ENCODE measurements at places on chromosomes 13 and 19.

DNA sequence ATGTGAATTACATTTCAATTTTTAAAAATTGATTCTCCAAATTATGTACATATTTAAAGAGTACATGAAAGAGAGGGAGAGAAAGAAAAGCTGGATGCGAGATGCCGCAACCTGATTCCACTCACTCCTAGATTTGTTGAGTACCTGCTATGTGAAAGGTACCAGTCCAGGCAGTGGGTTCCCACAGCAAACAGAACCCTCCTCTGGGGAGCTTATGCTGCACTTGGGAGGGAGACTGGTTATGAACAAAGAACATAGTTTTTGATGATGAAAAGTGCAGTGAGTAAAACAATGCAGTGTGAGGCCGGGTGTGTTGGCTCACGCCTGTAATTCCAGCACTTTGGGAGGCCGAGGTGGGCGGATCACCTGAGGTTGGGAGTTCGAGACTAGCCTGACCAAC, 43.4 kb downstream of the ACTN4 start:
- DNase-seq, result no peak

GRCh38 chr13:48571126-48571913, 38.4 kb upstream of the RCBTB2 start:
- DNase-seq, result no peak

DNA sequence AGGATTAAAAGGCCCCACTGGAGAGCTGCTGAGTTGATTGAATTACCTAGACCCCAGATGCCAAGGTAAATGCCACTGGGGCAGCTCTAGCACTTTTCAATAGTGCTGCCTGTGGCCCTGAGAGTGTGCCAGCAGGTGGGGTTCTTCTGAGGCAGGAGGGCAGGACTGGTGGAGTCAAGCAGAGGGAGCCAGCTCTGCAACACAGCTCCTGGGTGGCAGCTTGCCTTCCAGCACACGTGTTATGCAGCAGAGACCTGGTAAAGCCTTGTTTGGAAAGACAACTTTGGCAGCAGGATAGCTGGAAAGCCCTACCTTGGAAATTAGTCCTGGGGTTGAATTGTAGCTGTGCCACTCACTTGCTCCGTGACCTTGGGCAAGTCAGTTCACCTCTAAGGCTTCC, 306.6 kb downstream of the ATP8A2 start:
- no peak for DNase-seq

DNA sequence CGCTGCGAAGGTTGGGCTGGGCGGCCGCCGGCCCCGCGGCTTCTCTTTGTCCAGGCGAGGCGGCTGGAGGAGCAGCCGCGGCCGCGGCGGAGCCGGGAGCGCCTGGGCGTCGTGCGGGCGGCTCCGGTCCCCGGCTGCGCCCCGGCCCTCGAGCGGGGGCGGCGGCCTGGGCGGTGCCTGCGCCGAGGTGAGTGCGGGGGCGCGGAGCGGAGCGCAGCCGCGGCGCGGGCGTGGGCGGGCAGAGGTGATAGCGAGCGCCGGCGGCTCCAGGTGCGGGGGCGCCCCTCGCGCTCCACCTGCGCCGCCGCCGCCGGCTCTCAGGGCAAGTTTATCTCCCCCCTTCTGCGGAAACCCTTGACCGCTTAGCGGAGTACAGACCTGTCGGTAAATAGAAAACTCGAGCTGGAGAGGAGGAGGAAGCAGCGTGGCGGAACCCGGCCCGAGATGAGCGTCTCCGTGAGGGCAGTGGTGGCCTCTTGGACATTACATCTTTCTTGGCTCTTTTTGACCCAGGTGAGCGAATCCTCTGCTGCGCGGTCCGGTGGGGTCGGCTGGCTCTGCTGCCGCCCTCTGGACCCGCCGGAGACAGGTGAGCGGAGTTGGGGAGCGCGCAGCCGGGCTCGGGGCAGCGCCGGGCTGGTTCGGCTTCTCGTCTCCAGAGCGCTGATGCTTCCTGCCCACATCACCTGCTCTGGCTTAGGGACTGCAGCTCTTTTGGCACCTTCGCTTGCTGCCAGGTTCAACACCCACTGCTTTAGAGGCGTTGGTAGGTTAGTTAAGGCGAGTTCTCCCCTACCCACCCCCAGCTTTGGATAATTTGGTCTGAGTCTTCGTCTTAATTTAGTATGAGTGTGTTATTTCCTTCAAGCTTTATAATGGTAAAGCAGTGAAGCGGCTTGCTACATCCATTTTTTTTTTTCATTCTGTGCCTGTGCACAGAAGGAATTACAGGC, at the start of gene MTUS2:
TSS of gene MTUS2 (plus strand) at position 241 of the 953 bp plus-strand sequence.
- no peak for DNase-seq

DNA sequence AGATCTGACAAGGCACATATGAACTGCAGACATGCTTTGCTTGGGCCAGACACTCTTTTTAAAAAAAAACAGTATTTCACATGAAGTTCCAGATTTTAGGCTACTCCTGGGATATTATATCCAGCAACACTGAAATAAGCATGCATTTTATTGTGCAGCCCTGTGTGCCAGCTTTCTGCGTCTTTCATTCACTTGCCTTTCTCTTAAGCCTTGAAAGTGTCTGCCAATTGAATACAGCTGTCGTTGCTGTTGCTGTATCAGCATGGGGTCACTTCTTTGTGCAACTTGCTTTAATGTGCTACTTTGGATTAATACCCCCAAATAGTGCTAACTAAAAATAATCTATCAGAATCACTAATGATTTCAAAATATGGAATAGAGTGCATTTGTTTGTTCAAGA, 657.8 kb downstream of the SLITRK6 start:
- DNase-seq, result no peak

DNA sequence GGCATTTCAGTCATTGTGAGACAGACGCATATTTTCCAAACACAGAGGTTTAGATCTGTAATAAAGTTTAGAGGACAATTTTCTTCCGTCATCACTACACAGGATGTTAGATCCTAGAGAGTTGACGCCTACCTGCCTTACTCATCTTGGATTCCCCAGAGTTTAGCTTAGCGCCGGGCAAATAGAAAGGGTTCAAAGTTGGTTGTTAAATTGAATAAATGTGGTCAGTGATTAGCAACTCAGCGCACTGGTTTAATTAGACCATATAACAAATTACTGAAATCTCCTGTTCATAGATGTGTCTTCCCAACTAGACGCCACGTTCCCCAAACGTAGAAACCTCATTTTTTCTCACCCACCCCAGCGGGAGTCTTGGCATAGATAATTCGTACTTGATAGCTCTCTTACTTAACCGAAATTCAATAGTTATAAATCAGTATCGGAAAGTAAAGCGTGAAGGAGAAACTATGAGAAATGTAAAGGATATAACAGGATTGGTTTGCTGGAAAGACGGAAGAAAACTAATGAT, 726 bp upstream of the UFM1 start:
- DNase-seq, result no peak

- no peak for DNase-seq
Observed at GRCh38 chr19:3047496-3048189, 14.7 kb downstream of the TLE5 start.

- DNase-seq, result no peak
Observed at GRCh38 chr19:29793116-29793727, 18.6 kb upstream of the CCNE1 start.

GRCh38 chr13:101204270-101205020, 211.9 kb downstream of the NALCN start:
- no peak for DNase-seq

- DNase-seq, result no peak
Observed at GRCh38 chr13:36288794-36289391, 8.7 kb downstream of the CCDC169 start.

DNA sequence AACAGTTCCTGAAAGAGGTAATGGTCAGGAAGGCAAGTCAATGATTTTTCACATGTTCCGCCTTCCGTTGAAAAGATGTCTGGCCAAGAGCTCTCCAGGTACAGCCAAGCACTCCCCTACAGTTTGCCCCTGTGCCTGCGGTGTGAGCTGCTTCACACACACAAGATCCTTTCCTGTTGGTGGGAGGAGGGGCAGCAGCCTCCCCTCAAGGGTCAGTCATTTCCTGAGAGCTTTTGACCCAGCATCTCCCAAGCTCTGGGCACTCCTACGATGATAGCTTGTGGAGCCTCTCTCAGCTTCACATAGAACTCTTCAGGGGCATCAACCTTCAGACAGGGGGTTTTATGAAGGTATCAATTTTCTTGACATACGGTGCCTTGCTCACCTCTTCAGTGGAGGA, 86.9 kb downstream of the DOCK9 start:
- peak; percentile 57 for DNase-seq

DNA sequence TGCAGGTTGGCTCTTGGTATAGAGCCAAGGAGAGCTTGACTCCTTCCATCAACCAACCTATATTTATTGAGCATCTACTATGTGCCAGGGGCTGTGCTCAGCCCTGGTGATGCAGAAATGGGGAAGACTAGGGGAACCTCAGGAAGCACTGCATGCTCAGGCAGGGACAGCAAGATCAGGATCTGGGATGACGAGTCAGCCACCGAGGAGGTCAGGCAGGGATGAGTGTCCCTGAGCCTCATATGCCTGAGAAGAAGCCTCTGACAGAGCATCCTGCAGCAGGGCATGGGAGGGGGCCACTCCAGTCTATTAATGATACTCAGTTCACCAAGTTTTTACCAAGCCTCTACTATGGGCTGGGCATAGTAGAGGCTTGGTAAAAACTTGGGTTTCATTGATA, 158.1 kb downstream of the KATNAL1 start:
- DNase-seq, result no peak

- DNase-seq, result peak; percentile 49
Observed at GRCh38 chr19:41575998-41576397, at the start of gene CEACAM21. Gene CEACAM21 (plus strand): TSS chr19:41576166. CDS start chr19:41576275, 109 bp downstream.

DNA sequence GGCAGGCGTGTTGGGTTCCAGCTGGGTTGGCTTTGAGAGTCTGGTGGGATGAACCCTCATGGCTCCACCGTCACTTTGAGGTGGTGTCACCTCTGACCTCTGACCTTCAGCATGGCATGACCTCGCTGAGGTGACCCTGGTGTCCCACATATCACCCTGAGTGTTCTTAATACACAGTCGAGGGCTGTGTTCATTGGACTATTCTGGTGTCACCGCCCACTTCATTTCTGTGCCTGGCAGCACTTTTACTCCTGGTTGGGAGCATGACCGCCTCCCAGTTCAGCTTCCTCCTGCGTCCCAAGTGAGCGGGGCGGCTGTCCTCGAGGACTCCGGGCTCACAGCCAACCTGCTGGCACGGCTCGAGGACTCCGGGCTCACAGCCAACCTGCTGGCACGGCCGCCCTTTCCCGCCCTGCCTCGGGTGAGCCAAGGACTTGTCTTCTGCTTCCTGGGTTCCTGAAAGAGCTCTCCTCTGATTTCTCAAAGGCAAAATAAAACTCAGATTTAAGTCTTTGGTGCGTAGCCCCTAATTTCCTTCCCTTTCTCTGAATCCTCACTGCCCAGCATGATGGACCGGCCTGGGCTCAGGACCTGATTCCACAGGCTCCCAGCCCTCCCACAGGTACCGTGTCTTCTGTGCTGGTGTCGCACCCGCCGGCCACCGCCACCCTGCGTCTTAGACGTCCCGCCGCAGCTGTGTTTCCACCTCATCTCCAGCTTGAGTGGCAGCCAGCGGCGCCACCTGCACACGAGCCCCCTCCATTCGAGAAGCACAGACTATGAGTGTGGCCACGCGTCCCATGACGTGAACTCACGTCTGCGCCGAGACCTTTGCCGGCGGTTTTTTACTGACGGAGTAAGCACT, 10.4 kb downstream of the ATP4B start:
- DNase-seq, result no peak

- no peak for DNase-seq
Observed at GRCh38 chr13:36683701-36684100, 9.9 kb downstream of the SERTM1 start.

- no peak for DNase-seq
Observed at GRCh38 chr13:21481359-21481758, 22.3 kb upstream of the ZDHHC20 start.

- DNase-seq, result no peak
Observed at GRCh38 chr13:27174766-27175455, 3.3 kb upstream of the USP12 start.

DNA sequence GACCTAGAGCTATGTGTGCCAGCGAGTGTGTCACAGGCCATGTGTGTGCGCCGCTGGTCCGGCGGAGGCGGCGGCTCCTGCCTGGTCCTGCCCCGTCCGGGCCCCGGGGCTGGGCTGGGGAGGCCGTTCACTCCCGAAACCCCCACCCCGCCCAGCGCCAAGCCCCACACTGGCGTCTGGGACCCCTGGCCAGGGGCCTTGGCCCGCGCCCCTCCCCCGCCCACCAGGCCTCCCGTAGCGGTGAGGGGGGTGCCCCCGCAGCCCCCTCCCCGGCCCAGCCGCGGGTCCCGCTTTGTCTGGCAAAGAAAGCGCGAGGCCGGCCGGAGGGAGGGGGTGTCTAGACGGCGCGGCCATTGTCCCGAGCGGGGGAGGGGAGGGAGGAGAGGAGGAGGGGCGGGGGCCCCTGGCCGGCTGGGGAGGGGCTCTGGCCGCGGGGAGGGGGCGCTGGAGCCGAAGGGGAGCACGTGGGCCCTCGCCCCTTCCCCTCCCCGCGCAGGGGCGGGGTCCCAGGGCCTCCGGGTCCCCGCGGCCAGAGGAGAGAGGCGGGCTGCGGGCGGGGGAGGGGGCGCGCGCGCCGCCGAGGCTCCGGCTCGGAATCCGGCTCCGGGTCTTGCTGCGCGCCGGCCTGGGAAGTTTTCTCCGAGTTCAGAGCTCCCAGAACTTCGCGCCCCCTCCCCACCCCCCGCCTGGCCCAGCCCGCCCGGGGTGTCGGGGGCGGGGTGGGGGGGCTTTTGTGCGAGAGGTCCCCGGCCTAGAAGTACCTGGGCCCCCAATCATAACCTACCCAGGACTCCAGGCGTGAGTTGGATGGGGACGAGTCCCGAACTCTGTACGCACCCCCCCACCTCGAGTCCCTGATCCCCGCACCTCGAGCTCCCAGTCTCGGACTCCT, 888 bp downstream of the NOTCH3 start:
- DNase-seq, result no peak

- DNase-seq, result no peak
Observed at GRCh38 chr19:46722004-46722380, 5.1 kb upstream of the PRKD2 start.

DNA sequence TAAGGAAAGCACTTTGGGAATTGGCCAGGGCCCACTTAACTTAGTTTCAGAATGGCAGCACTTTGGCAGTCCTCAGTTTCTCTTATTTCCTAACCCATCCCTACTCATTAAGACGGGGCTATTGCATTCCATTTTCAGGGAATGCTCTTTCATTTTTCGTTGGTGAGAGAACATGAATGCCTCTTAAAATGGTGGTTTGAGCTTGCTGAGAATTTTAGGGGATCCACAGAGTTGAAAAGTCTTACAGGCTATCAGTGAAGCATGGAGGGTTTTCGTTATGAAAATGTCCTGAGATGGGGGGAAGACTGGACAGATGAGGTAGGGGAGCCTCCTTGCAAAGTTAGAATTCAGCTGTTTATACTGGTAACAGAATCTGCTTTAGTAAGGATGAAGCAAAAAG, 71.4 kb downstream of the LRCH1 start:
- no peak for DNase-seq
